T-cell (primary cell): ENCODE measurements at places on chromosomes 2 and 18.
A peak's percentile ranks its signal among the peaks of the same experiment; 100 is the strongest.

DNA sequence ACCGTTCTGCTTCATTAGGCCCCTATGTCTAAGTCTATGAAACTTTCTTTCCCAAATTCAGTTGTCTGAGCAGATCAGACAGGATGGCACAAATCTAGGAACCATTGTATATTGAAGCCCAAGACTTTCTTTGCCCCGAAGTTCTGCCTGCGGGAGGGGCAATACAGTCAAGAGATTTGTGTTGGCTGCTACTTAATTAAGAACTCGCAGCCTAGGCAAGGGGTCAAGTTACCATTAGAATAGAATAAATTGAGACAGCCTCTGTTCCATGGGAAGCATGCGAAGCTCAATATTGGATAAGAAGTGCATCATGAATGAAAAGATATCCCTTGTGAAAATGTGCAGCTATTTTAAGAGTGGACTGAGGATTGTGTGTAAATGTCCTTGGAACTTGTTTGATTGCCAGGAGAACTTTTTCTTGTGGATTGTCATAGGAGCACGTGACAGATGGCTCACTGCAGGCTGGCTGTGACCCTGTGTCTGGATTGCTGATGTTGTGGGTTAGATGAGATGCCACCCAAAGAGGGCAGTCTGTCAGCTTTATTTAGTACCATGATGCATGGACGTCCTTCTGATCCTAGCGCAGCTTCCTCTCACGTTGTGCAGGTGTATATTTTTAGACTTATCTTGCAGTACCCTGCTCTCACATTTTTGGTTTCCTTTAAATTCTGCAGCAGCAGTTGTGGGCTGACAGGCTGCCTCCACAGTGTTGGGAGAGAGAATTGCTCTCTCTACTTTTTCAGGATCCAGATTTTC, 30.9 kb downstream of the HAUS1 start:
- H3K27me3 ChIP-seq, result no peaks in the 10 kb centered on the region
- peaks cover 9% of the 10 kb centered on the region for H3K36me3 ChIP-seq
- H3K4me1 ChIP-seq, result no peaks in the 10 kb centered on the region
- H3K4me3 ChIP-seq, result no peak overlapping the region

- no peak overlapping the region for H3K27ac ChIP-seq
- DNase-seq, result no peak
- peaks cover 20% of the 10 kb centered on the region for H3K27me3 ChIP-seq
- H3K36me3 ChIP-seq, result no peaks in the 10 kb centered on the region
- H3K4me3 ChIP-seq, result no peak overlapping the region
Observed at GRCh38 chr18:59220784-59221765, 1.1 kb downstream of the GRP start.

- H3K27ac ChIP-seq, result no peak overlapping the region
- peaks cover 53% of the 10 kb centered on the region for H3K4me1 ChIP-seq
- H3K27me3 ChIP-seq, result peaks cover 15% of the 10 kb centered on the region
- no peaks in the 10 kb centered on the region for H3K36me3 ChIP-seq
Observed at GRCh38 chr2:236971131-236971821, 114.4 kb upstream of the COPS8 start.

- no peaks in the 10 kb centered on the region for H3K4me1 ChIP-seq
- no peaks in the 10 kb centered on the region for H3K27me3 ChIP-seq
- no peaks in the 10 kb centered on the region for H3K36me3 ChIP-seq
- H3K27ac ChIP-seq, result no peak overlapping the region
- H3K4me3 ChIP-seq, result no peak overlapping the region
Observed at GRCh38 chr2:173775440-173775839, 189.7 kb downstream of the SP3 start.

DNA sequence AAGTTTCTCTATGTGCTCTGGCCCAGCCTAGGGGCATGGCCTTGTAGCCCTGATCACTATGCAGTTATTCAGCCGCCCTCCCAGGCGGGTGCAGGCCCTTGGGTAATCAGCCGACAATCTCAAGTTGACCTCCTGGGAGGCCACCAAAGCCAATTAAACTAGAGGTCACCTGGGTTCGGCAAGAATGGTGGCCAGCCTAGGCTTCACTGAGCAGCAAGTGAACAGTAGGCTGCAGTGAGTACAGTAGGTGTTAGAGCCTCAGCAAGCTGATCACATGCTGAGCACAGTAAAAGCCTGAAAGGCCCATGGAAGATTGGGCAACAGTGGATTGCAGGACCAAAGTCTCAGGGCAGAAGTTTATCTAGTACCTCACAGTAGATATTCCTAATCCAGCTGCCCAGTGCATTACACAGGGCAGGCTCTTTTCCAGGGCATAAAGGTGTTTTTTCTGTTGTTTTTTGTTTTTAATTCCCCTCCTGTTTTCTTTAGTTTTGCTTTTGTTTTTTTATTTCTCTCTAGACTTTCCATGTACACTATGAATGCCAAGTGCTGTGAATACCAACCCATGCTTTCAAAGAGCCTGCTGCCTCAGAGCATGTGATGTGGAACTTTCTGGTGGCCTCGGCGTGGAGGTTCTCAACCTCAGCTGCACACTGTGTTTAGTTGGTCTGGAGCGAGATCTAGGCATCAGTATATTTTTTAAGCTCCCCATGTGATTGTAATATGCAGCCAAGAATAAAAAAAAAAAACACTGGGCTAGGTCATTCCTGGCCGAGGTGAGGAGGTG, 55.9 kb upstream of the ATL2 start:
- no peak overlapping the region for H3K27ac ChIP-seq
- H3K27me3 ChIP-seq, result no peaks in the 10 kb centered on the region
- no peak overlapping the region for H3K4me3 ChIP-seq
- no peaks in the 10 kb centered on the region for H3K4me1 ChIP-seq
- H3K36me3 ChIP-seq, result no peaks in the 10 kb centered on the region

DNA sequence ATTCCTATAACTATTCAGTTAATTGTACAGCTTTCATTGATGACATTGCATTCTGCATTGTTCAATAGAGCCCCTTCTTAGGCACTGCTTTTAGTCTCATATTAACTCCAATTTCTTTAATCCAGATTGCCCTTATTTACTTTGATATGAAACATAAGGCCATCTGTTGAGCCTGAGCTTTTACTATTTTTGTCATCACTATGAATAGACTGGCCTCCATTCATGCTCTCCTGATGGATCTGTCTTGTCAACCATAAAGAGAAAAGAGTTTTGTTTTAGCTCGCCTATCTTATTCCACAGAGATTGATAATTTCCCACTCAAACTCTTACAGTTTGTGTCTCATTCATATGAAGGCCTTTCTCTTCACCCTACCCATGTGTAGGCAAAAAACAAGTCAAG, 159.2 kb upstream of the DTNA start:
- no peaks in the 10 kb centered on the region for H3K4me1 ChIP-seq
- H3K36me3 ChIP-seq, result no peaks in the 10 kb centered on the region
- no peaks in the 10 kb centered on the region for H3K27me3 ChIP-seq
- DNase-seq, result no peak

GRCh38 chr18:23232331-23232730, 97.0 kb downstream of the CABLES1 start:
- peak overlapping the region; percentile 60 for H3K27ac ChIP-seq
- no peak overlapping the region for H3K4me3 ChIP-seq
- DNase-seq, result no peak
- no peaks in the 10 kb centered on the region for H3K27me3 ChIP-seq
- H3K4me1 ChIP-seq, result peaks cover 22% of the 10 kb centered on the region

DNA sequence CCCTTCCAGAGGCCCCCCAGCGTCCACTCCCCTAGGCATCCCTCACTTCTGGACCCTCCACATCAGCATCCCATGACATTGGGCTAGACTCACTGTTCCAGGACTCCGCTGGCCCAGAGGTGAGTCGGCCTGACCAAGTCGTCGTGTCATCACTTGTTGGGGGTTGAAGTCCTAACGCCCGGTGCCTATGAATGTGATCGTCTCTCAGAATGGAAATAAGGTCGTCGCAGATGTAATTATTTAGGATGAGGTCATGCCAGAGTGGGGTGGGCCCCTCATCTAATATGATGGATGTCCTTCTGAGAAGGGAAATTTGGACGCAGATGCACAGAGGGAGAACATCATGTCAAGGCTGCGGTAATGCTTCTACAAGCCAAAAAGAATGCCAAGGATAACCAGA, 142.7 kb downstream of the AGAP1 start:
- no peak for DNase-seq
- no peak overlapping the region for H3K27ac ChIP-seq
- peaks cover 13% of the 10 kb centered on the region for H3K27me3 ChIP-seq
- no peaks in the 10 kb centered on the region for H3K36me3 ChIP-seq

GRCh38 chr18:28113271-28114029, 63.5 kb downstream of the CDH2 start:
- H3K4me3 ChIP-seq, result no peak overlapping the region
- no peaks in the 10 kb centered on the region for H3K4me1 ChIP-seq
- no peak for DNase-seq
- H3K36me3 ChIP-seq, result no peaks in the 10 kb centered on the region

- H3K27me3 ChIP-seq, result no peaks in the 10 kb centered on the region
- H3K4me1 ChIP-seq, result no peaks in the 10 kb centered on the region
Observed at GRCh38 chr2:240182001-240182400, 41.5 kb upstream of the OTOS start.

GRCh38 chr2:9053534-9053931, 50.0 kb upstream of the MBOAT2 start:
- no peak overlapping the region for H3K4me3 ChIP-seq
- no peak for DNase-seq
- peaks cover 5% of the 10 kb centered on the region for H3K4me1 ChIP-seq
- H3K27me3 ChIP-seq, result no peaks in the 10 kb centered on the region

DNA sequence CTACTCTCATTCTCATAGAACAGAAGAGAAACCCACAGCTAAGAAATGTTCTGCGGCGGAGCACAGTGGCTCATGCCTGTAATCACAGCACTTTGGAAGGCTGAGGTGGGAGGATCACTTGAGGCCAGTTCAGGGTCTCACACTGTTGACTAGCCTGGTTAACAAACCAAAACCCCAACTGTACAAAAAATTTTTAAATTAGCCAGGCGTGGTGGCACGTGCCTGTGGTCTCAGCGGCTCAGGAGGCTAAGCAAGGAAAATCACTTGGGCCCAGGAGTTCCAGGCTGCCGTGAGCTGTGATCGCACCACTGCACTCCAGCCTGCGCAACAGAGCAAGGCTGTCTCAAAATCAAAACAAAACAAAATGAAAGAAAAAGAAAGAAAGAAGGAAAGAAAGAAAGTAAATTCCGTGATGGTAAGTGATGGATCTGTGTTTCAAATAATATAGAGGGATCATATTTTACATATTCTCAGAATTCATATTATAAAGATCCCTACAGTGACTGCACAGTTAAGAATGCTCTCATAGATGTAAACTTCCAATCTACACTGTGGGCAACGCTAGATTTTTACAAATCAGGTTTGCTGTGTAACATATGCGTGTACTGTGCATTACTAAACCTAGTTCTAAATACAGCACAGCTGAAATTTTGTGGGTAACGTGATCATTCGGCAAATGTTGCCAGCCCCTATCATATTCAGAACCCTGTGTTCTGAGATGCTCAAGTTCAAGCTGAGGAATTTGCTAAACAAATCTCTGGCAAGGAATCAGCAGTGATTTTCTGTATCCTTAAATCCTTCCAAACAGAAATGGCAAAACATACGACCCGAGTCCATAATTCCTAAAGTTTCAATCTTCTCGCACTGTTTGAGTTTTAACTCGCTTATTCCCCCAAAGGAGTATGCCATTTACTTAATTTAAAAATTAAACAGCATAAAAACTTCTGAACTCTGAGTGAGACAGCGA, 1.2 kb upstream of the RAB12 start:
- H3K27me3 ChIP-seq, result no peaks in the 10 kb centered on the region
- H3K4me1 ChIP-seq, result peaks cover 40% of the 10 kb centered on the region
- no peak for DNase-seq
- no peaks in the 10 kb centered on the region for H3K36me3 ChIP-seq
- H3K4me3 ChIP-seq, result peak overlapping the region; percentile 46

GRCh38 chr2:2642906-2643890, 312.1 kb upstream of the MYT1L start:
- no peaks in the 10 kb centered on the region for H3K36me3 ChIP-seq
- peaks cover 16% of the 10 kb centered on the region for H3K27me3 ChIP-seq
- H3K4me1 ChIP-seq, result peaks cover 56% of the 10 kb centered on the region
- no peak for DNase-seq

- no peaks in the 10 kb centered on the region for H3K36me3 ChIP-seq
- H3K4me3 ChIP-seq, result no peak overlapping the region
- H3K27ac ChIP-seq, result no peak overlapping the region
- no peaks in the 10 kb centered on the region for H3K27me3 ChIP-seq
Observed at GRCh38 chr2:108833219-108833618, 46.6 kb downstream of the CCDC138 start.

DNA sequence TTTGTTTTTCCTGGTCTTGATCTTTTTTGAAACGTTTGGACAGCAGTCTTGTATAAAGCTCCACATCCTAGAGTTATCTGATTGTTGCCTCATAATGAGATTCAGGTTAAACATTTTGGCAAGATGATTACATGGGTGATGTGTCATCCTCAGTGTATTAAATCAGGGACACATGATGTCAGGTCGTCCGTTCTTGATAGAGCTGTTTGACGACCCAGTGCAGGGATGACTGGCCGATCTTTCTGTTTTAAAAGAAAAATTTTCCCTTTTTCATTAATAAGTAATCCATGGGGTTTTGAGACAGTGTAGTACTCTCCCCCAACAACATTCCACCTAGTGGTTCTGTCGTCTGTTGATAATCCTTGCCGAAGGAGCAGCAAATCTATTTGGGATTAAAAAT, 44.5 kb upstream of the SERPINB2 start:
- H3K4me3 ChIP-seq, result no peak overlapping the region
- H3K4me1 ChIP-seq, result no peaks in the 10 kb centered on the region
- H3K36me3 ChIP-seq, result no peaks in the 10 kb centered on the region
- DNase-seq, result no peak
- no peak overlapping the region for H3K27ac ChIP-seq
